ENCODE measurements at places on chromosomes 16 and 17.

DNA sequence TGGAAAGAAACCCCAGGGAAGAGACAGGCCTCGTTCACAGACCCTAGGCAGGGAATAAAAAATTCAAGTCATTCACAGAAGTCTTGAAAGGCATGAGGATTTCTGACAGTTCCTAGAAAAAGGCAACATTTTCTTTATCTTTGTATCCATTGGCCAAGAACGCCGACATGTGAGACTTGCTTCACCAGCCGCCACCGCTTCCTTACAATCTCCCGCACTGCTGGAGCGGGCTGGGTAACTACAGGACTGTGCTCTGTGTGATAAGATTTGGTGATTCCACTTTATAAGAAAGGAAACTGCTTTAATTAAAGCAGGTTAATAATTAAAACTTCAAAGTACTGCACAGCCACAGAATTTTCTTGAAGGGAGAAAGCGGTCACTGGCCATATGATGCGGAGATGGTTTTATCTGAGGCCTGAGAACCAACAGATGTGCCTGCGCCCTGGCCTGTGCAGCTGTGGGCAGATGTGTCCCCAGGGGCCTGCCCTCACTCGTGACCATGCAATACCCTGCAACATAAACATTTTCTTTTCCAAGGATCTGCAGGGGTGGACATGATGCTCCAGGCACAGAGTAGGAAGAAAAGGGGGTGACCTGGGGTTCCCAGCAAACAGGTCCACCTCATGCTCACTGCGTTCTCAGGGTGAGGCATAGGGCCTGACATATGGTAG lies 13.0 kb upstream of the LGALS3BP start:
- DNase-seq = no peak

DNA sequence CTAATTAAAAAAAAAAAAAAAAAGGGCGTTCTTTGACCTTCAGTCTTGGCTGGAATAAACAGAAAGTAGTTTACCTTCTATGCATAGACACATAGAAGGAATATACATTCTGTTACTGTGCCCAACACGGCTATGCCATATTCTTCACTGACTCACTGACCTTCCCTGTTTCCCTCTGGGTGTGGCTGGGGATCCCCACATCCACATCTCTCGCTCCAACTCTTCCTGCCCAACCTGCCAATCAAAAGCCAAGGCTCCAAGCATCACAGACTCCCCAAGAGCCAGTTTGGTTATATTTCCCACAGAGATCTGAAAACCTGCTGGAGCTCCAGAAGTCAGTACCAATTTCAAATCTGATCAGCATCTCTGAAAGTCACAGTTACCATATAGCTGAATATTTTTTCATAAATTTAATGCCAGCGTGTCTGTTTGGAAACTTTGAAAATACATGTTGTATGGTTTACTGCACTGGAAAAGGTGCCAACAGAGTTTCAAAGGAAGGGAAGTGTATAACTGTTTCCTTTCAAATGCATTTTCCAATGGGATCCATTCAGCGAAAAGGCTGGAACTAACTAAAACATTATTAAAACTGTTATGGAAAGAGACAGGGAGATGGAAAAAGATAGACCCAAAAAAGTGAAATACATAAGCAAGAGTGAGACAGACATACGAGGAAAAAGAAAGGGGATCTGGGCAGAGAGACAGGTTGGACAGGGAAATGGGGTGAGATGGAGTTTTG lies 91.8 kb downstream of the SMG6 start:
- DNase-seq = no peak

GRCh38 chr17:57125866-57126265 lies 40.8 kb downstream of the AKAP1 start:
- no peak for DNase-seq

GRCh38 chr16:65260746-65261145 lies 138.9 kb upstream of the CDH11 start:
- DNase-seq = no peak

DNA sequence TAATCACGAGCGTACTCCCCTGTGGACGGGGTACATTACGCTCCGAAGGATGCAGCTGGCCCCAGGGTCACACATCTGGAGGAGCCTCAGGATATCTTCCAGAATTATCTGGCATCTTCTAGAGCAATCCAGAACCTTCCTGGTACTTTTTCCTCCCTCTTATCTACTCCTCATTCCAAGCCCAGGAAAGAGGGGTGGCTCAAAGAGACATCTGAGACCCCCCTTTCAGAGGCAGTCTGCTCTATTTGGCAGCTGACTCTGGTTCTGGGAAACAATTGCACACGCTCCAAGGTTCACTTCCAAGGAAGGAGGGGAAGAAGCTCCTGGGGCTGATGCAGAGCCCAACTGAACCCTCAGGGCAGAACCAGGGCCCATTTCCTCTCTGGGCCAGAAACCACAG lies 14.9 kb downstream of the RBFOX3 start:
- no peak for DNase-seq

Data from SK-N-DZ (cell line).